ENCODE measurements at places on chromosomes 6 and 20.

DNA sequence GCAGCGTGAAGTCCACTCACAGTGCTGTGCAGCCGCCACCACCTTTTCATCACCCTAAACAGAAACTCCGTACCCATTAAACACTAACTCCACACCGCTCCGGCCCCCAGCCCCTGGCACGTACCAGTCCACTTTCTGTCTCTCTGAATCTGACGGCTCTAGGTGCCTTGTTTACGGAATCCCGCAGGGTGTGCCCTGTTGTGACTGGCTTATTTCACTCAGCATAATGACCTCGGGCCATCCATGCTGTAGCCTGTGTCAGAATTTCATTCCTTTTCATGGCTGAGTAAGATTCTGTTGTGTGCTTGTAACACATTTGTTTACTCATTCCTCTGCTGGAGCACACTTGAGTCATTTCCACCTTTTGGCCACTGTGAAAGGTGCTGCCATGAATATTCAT lies 18.0 kb downstream of the TCFL5 start:
- DNase-seq, result no peak

DNA sequence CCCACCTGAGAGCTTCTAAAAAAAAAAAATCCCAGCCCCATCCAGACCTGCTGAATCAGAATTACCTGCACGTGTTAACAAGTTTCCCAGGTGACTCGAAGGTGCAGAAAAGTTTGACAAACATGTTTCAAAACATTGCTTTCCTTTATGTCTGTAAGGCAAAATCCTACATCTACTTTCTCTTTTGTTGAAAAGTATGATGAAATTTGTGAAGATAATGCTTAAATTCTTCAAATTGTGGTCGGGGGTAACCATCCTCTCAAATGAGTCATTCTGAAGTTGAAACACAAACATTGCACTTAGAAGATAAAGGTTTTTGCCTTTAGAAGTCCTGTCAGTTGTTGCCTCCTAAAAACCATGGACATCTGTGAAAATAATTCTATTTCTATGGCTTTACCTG lies 429.7 kb downstream of the EPHA7 start:
- DNase-seq, result no peak

DNA sequence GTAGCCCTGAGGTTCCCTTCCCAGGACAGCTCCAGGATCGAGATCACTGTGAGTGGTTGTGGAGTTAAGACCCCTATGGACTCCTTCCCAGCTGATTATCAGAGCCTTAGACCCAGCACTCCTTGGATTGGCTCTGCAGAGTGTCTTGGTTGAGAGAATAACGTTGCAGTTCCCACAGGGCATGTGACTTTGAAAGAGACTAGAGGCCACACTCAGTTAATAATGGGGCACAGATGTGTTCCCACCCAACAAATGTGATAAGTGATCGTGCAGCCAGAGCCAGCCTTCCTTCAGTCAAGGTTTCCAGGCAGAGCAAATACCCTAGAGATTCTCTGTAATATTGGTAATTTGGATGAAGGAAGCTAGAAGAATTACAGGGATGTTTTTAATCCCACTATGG lies 5.2 kb upstream of the BTN2A2 start:
- DNase-seq, result no peak

DNA sequence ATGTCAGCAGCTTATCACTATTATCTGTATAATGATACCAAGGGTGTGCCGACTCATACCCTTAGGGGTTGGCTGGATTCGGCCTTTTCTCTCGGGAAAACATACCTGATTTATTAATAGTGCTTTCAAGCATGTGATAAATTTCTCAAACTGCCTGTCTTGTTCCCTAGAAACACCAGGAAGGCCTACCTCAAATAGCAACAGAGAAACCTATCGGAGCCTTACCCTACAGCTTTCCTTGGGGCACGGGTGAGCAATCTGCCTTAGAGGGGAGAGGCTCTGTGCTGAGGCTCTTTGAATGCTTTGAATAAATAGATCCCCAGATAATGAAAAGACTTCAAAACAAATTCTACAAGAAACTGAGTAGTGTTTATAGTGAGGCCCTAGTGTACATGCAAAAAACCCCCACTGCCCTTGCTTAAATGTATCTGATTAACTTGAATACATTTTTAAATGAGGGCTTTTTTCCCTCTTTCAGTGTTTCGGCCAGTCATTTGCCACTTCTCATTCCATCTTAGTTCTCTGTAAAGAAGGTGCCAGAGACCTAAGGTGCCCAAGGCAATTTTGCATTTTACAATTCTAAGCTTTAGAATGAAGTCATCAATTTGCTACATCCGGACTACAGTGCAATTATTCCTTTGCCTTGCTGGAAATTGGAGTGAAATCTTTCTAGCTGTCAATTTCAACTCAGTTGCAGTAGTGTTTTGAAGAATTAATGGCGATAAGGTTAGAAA lies 320.1 kb downstream of the ESR1 start:
- no peak for DNase-seq

DNA sequence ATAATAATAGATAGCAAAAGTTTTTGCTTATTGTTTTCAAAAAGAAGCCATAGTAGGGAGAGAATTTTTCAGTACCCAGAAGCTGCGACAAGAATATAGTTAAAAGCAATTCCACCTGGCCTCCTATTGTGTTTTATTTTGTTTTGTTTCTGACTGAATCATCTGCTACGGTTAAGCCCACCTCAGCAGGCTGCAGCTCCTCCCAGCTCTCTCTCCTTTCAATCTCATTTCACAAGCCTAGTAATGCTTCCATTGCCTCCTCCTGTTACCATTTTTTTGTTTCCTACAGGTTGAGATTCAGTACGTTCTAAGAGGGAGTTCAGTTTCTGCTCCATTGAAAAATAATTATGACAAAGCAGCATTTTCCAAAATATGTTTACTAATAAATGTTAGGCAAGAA lies 77.9 kb downstream of the PCSK2 start:
- no peak for DNase-seq

DNA sequence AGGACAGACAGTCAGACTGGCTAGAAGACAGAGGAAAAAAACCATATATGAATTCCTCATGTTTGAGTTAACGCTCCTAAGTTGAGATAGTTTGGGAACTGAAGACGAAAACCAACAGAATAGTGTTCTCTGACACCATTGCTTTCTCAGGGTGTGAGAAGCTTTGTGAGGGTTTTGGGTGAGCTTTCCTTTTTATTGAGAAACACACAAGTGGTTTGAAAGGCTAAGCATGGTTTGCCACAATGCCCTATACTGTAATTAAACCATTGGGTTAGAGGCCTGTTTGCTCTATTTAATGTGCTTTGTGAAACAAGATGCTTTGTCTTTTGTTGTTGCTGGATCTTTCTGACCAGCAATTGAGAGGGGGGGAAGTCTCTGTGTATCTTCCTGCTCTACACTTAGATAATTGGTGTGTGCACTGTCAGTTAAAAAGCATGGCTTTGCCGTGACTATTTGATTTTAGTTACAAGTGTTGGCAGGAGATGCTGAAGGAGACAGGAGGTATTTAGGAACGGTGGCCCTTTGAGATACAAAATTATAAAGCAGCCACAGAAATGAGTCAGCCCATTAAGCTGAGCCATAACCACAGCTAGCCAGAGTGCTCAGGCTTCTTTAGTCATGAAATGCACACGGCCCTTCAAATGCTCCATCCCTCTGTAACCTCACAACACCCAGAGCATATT lies 273.0 kb upstream of the PREP start:
- no peak for DNase-seq

DNA sequence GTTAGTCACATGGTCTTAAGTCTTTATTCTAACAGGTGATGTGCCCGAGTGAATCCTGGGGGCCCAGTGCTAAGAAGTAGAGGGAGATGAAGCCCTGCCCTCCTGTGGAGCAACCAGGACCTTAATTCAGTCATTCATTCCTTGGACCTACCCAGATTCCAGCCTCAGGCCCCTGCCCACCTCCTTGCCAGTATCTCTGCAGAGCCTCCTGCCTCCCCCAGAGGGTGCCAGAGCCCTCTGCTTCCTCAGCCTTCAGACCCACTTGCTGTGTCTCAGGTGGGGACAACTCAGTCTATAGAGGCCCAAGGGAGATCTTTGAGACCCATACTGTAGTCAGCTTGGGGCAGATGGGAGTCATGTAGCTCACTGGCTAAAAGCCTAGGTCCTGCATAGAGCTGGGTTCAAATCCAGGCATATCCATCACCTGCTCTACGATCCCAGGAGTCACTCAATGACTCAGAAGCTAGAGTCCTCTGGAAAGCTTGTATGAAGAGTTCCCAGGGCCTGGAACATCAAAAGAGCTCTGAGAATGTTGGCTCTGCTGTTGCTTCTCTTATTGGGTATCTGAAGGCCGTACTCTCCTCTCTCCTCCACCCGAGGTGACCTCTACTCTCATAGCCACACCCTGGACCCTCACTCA lies 3.9 kb upstream of the SIGLEC1 start:
- no peak for DNase-seq

- no peak for DNase-seq
Measured at GRCh38 chr6:13526727-13527670, 39.6 kb upstream of the GFOD1 start.

GRCh38 chr6:40759264-40759663 lies 172.1 kb upstream of the LRFN2 start:
- no peak for DNase-seq

Data from omental fat pad (tissue), 4 donors.